ENCODE measurements at places on chromosomes 3 and 15. TPM values are rescaled to one million over a fixed set of nuclear protein-coding genes. Genes with fewer than 3 reads are reported as not detected.

Gene DNASE1L3
- total RNA-seq, result not detected

DNA sequence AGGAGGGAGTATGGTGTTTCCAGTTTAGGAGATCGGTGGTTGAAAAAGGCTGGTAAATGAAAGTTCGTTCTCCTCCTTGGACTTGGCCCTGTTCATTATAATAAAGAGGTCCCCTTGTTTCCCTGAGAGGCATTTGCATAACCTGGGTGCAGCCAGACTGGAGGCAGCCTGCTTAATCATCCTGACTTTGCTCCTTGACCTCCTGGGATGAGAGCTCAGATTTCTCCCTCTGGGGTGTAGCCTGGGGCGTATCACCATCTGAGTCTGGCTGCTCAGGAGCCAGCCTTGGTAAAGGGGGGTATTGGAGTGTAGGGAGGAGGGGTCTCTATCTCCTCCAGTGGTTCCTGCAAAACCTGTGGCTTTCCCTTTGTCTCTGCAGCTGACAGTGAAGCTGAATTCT is 21.3 kb upstream of the ACAD9 start:
- H3K4me3 ChIP-seq, result no peak overlapping the region
- DNase-seq, result no peak
- H3K27ac ChIP-seq, result no peak overlapping the region
- no peaks in the 10 kb centered on the region for H3K4me1 ChIP-seq
- H3K36me3 ChIP-seq, result peaks cover 6% of the 10 kb centered on the region

- no peaks in the 10 kb centered on the region for H3K27me3 ChIP-seq
- H3K27ac ChIP-seq, result no peak overlapping the region
- no peaks in the 10 kb centered on the region for H3K36me3 ChIP-seq
- no peak overlapping the region for H3K4me3 ChIP-seq
- H3K4me1 ChIP-seq, result peaks cover 4% of the 10 kb centered on the region
Measured at GRCh38 chr15:25894371-25894902, 31.3 kb upstream of the ATP10A start.

- H3K27ac ChIP-seq, result no peak overlapping the region
- H3K36me3 ChIP-seq, result no peaks in the 10 kb centered on the region
- DNase-seq, result no peak
- H3K4me3 ChIP-seq, result no peak overlapping the region
- peaks cover 19% of the 10 kb centered on the region for H3K4me1 ChIP-seq
Measured at GRCh38 chr15:37135225-37135624, 34.9 kb upstream of the MEIS2 start.

Gene NMB
- 4.7 TPM for total RNA-seq

- no peaks in the 10 kb centered on the region for H3K27me3 ChIP-seq
- no peak overlapping the region for H3K27ac ChIP-seq
- DNase-seq, result no peak
- no peak overlapping the region for H3K4me3 ChIP-seq
Measured at GRCh38 chr15:25596644-25597562, 158.1 kb upstream of the UBE3A start.

DNA sequence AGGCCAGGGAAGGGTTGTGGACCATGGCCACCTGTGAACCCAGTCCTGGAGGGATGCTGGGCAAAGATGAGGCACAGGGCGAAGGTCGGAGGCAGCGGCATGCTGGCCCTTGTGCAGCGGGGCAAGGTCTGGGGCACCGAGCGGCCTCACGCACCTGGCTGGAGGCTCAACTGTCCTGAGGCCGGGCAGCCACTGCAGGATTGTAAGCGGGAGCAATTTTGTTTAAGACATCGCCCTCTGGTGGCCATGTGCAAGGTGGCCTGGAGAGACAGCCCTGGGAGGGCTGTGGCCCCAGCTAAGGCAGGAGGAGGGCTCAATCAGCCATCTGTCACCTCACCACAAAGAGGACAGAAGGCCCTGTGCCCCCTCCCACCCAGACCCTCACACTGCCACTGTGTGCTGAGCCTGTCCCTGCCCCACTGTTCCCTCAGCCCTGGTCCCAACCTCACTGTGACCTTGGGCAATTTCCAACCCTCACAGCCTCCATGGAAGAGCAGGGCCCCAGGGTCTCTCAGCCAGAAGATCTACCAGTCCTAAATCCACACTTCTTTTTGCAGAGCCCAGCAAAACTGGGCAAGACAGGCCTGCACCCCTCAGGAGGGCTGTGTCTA is 46.2 kb downstream of the TPRA1 start:
- H3K27ac ChIP-seq, result no peak overlapping the region
- H3K4me1 ChIP-seq, result peaks cover 12% of the 10 kb centered on the region
- H3K36me3 ChIP-seq, result no peaks in the 10 kb centered on the region
- DNase-seq, result peak; percentile 89
- H3K27me3 ChIP-seq, result peaks cover 14% of the 10 kb centered on the region
- H3K4me3 ChIP-seq, result no peak overlapping the region

Gene SKIC8
- 40.3 TPM for total RNA-seq

Gene BCL2A1
- not detected for total RNA-seq

All from osteocyte (in vitro differentiated cells).